Pancreas (tissue), 10 donors: ENCODE measurements at places on chromosomes 6 and 20. TPM values are rescaled to one million over a fixed set of nuclear protein-coding genes. Genes with fewer than 3 reads are reported as not detected.

Gene ELOVL2
- total RNA-seq = 1.4 TPM

Gene PHF20
- 20.3 TPM for total RNA-seq

GRCh38 chr20:32681175-32682084 is 7.7 kb upstream of the C20orf203 start:
- H3K36me3 ChIP-seq = no peaks in the 10 kb centered on the region
- H3K4me1 ChIP-seq = no peaks in the 10 kb centered on the region
- DNase-seq = no peak
- H3K27me3 ChIP-seq = no peaks in the 10 kb centered on the region
- no peak overlapping the region for H3K27ac ChIP-seq
- H3K4me3 ChIP-seq = no peak overlapping the region

DNA sequence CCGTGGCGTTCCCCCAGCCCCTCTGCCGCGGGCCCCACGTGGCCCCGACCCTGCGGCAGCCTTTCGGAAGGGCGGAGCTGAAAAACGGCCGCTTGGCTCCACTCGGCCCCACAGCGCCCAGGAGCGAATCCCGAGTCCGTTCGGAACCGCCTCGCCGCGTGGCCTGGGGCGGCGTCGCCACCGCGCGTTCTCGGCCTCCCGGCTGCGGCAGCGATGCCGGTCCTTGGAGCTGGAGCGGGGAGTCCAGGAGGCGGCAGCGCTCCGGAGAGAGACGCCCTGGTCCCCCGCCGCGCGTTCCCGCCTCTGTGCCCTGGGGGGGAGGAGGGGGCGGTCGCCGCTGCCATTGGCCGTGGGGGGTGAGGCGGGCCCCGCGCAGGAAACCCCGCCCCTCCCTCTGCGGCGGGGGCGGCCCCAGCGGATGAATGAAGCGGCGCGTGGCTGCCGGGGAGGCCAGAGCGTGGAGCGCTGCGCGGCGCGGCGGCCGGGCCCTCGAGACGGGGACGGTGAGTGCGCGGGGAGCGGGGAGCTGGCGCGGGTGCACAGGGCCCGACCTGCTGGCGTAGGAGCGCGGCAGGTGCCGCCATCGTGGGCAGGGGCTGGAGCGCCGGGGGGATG is at the start of gene SLCO4A1:
Gene SLCO4A1 (plus strand): TSS at position 453 of the 615 bp plus-strand sequence. CDS start 13,952 bp downstream, outside the sequence.
- DNase-seq = peak; percentile 64
- H3K27me3 ChIP-seq = no peaks in the 10 kb centered on the region
- H3K4me1 ChIP-seq = peaks cover 5% of the 10 kb centered on the region

GRCh38 chr20:5077761-5078387 is 41.9 kb downstream of the PCNA start:
- H3K4me3 ChIP-seq = no peak overlapping the region
- no peaks in the 10 kb centered on the region for H3K4me1 ChIP-seq
- H3K36me3 ChIP-seq = no peaks in the 10 kb centered on the region
- no peak for DNase-seq
- no peak overlapping the region for H3K27ac ChIP-seq
- no peaks in the 10 kb centered on the region for H3K27me3 ChIP-seq
